ENCODE measurements at places on chromosomes 4 and X. TPM values are rescaled to one million over a fixed set of nuclear protein-coding genes. Genes with fewer than 3 reads are reported as not detected.

GRCh38 chrX:109190542-109190941, 291.3 kb downstream of the GUCY2F start:
- no peak for DNase-seq

DNA sequence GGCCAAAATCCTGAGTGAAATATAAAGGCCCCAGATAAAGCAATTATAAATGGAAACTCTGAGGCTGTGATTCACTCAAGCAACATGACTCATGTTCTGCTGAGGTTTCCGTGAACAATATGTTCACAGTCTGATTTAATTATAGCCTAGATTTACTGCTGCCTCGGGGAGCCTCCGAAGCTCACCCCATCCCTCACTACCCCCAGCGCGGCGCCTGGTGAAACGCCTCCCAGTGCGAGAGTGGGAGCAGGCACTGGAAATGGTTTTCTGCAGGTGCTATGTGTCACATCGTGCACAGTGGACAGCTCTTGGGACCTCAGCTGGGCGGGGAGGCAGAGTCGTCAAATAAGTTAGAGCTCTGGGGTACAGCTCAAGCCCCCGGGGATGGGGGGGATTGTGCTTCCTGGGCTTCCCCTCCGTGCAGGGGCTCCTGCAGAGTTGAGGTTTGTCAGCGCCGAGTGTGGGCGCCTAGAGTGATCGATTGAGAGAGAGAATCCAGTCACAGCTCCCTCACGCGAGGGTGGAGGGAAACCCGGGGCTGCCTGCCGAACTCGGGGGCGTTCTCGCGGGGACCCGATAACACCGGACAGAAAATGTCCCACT, 110.6 kb downstream of the PHKA2 start:
- DNase-seq: peak; percentile 75

DNA sequence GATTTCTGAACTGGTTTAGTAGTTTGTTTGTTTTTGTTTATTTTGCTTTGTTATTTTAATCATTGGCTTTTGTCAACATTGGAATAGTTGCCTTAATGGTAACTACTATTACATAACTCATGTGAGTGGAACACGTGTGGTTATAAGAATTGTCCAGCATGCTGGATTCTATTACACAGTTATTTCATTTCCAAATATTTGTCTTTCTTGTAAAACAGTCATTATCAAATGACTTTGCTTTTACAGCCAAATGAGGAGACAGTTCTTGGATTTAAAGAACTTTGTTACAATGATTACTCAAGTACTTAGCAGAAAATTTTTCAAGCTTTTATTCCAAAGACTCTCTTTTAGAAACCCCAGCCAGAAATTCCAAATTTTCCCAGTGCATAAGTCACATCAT, 516.1 kb upstream of the MAGEB2 start:
- peak; percentile 5 for DNase-seq

DNA sequence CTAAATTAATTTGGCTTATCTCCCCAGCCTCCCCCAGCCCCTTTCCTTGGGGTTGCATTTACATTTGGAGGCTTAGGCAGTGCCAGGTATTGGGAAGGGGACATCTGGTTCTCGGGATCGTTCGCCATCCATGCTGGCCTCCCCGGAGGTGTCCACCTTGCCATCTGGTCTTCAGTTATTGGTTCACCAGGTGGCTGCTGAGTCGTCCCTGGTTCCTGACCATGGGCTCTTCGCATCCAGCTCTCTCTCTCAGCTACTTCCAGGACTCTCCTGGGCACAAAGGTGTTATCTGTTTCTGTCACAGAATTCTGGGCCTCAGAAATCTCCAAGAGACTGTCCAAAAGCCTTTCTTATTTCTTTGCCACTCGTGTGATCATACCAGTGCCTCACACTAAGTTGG, 75.4 kb upstream of the SCOC start:
- no peak for DNase-seq

- peak; percentile 35 for DNase-seq
Measured at GRCh38 chr4:85953651-85954018, 406.2 kb downstream of the MAPK10 start.

GRCh38 chrX:10474510-10474909, 145.9 kb downstream of the MID1 start:
- no peak for DNase-seq

DNA sequence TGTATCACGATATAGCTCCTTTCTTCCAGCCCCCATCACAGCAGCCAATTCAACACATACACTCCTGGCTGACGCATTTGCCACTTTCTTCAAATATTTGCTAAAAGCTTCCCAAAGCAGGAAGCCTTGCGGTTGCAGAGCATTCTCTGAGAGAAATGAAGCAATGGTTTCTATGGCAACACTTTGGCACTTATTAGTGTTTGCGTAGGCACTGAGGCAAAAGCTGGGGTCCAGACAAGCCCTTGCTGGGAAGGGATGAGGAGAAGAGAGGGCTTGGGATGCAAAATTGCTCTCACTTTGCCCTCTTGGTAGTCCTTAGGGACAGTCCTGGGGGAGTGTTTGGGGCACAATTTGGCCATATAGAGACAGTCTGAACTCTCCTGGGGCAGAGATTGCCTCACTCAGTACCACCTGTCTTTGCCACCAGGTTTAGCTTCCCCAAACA, 55.0 kb upstream of the PAK3 start:
- peak; percentile 89 for DNase-seq

- no peak for DNase-seq
Measured at GRCh38 chrX:110034036-110034435, 31.1 kb downstream of the TMEM164 start.

GRCh38 chr4:7206911-7207567, 14.7 kb downstream of the SORCS2 start:
- peak; percentile 82 for DNase-seq

DNA sequence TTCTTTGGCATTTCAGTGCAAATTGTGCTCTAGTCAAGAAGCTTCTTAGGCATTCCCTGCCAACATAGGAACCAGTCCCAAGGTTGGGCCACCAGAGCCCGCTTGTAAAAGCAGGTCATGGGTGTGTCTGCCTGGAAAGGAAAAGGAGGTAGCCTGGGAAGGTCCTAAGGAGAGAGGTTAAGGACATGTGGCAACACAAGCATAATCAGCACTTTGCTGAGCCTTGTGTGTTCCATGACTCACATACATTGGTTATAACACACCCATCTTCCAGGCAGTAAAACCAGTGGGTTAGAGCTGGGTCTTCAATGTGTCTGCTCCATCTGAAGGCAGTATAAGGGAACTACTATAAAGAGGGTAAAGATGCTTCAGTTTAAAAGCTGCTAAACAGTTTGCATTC, 165.0 kb downstream of the FHIP1A start:
- no peak for DNase-seq

DNA sequence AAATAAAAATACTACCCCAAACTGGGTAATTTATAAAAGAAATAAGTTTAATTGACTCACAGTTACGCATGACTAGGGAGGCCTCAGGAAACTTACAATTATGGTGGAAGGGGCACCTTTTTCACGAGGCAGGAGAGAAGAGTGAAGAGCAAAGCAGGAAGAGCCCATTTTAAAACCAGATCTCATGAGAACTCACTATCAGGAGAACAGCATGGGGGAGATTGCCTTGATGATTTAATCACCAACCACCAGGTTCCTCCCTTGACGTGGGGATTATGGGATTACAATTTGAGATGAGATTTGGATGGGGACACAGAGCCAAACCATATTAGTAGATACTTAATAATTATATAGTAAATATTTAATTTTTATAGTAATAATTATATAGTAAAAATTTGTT, 10.1 kb downstream of the CISD2 start:
- DNase-seq: no peak

DNA sequence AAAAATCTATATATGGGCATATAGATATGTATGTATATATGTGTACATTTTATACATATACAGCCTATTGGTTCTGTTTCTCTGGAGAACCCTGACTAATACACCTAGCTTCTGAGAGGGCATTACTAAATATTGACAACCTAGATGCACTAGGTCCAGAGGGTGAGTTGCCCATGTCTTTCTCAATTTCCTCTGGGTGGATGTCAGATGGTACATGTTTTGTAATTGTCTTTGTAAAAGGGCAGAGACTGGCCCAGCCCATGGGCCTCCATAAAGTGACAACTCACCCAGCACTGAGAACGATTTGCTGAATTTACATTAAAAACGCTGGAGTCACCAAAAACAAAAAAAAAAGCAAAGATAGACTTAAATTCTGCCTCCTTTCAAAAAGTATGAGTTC, 198.5 kb upstream of the FAM241A start:
- DNase-seq: no peak

Gene MBTPS2
- 4.6 TPM for total RNA-seq

Gene SNCA
- not detected for total RNA-seq

Gene AWAT1
- not detected for total RNA-seq

Gene CLIC2
- total RNA-seq: 12.6 TPM

Gene CCDC158
- total RNA-seq: 0.90 TPM

Gene SLC26A1
- 0.27 TPM for total RNA-seq

Gene COX7B2
- total RNA-seq: not detected

Gene MORF4L2
- 741 TPM for total RNA-seq

Gene CXorf51A
- total RNA-seq: not detected
